Left lung (tissue), 14 donors: ENCODE measurements at places on chromosomes 2 and 18. TPM values are rescaled to one million over a fixed set of nuclear protein-coding genes. Genes with fewer than 3 reads are reported as not detected.

GRCh38 chr18:50092245-50092805, 102.6 kb downstream of the MYO5B start:
- no peaks in the 10 kb centered on the region for H3K36me3 ChIP-seq
- no peak for DNase-seq
- no peak overlapping the region for H3K4me3 ChIP-seq
- H3K27me3 ChIP-seq: peaks cover 5% of the 10 kb centered on the region

DNA sequence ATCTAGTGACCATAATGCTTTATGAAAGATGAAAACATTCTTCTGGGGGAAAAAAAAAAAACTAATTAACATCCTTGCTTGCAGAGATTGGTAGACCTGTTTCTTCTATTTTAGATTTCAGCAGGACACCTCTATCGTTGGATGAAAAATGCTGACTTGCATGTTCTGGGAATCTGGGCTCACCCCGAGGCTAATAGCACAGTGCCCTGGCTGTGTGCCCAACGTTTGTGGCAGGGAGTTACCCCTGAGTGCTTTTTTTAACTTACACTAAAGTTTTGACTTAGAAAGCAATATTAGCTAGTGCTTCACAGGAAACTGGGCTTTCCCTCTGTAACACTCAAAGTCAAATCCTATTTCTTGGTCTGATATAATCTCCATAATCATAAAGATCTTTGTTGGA, 233.2 kb downstream of the SLC8A1 start:
- H3K4me1 ChIP-seq: no peaks in the 10 kb centered on the region
- H3K27ac ChIP-seq: no peak overlapping the region
- no peaks in the 10 kb centered on the region for H3K36me3 ChIP-seq
- no peak overlapping the region for H3K4me3 ChIP-seq
- DNase-seq: no peak

- H3K27ac ChIP-seq: no peak overlapping the region
- no peak for DNase-seq
- H3K36me3 ChIP-seq: no peaks in the 10 kb centered on the region
Observed at GRCh38 chr2:145316496-145316895, 796.6 kb upstream of the ZEB2 start.

DNA sequence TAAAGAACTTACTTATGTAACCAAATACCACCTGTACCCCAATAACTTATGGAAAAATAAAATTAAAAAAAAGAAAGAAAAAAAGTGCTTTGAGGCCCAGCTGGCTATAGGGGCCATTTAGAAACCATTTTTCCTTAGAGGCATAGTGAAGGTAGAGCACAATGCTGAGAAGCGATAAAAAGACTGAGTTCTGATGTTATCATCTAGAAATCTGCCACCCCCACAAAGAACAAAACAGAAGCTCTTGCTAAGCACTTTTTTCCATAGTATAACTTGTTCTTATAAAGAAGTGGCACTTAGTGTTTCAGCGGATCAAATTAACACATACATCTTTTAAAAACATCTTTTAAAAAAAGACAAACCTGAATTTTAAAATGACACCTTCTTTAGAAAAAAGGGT, 51.4 kb downstream of the ICOS start:
- DNase-seq: no peak
- H3K36me3 ChIP-seq: no peaks in the 10 kb centered on the region
- H3K4me1 ChIP-seq: peaks cover 15% of the 10 kb centered on the region
- H3K27ac ChIP-seq: no peak overlapping the region
- H3K4me3 ChIP-seq: no peak overlapping the region

- DNase-seq: no peak
- H3K27ac ChIP-seq: no peak overlapping the region
- no peaks in the 10 kb centered on the region for H3K36me3 ChIP-seq
Observed at GRCh38 chr18:8847066-8847755, 141.9 kb downstream of the MTCL1 start.

GRCh38 chr2:120866071-120866470, 130.4 kb downstream of the GLI2 start:
- no peaks in the 10 kb centered on the region for H3K36me3 ChIP-seq
- DNase-seq: no peak
- H3K27ac ChIP-seq: no peak overlapping the region
- no peak overlapping the region for H3K4me3 ChIP-seq
- peaks cover 8% of the 10 kb centered on the region for H3K4me1 ChIP-seq

DNA sequence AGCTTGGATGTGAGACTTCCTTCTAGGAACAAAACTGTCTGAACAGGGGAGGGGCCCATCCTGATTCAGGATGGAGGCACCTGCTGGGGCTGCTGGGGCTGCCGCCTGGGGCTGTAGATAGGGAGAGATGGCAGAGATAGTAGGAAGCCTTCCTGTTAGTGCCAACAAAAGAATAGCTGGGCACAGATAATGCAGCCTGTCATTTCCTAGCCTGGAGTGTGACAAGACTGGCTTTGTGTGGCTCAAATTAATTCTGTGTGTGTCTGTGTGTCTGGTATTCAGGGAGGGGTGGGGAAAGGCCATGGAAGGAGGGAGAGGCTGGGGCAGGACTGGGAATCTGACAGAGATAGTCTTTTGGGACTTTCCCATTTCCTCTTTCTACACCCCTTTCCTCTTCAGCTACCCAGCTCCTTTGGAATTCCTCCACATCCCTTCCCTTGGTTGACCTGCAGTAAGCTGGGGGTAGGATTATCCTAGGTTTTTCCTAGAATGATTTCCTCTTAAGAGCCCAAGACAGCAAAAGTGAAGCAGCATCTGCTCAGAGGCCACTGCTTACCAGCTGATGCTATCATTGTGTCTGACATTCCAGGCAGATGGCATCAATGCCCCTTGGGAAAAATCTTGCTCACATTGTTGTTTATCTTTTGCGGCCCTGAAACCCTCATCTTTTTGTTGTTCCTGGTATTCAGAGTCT, 144.9 kb upstream of the LHCGR start:
- no peak overlapping the region for H3K27ac ChIP-seq
- H3K4me3 ChIP-seq: no peak overlapping the region
- H3K36me3 ChIP-seq: no peaks in the 10 kb centered on the region
- no peaks in the 10 kb centered on the region for H3K27me3 ChIP-seq

DNA sequence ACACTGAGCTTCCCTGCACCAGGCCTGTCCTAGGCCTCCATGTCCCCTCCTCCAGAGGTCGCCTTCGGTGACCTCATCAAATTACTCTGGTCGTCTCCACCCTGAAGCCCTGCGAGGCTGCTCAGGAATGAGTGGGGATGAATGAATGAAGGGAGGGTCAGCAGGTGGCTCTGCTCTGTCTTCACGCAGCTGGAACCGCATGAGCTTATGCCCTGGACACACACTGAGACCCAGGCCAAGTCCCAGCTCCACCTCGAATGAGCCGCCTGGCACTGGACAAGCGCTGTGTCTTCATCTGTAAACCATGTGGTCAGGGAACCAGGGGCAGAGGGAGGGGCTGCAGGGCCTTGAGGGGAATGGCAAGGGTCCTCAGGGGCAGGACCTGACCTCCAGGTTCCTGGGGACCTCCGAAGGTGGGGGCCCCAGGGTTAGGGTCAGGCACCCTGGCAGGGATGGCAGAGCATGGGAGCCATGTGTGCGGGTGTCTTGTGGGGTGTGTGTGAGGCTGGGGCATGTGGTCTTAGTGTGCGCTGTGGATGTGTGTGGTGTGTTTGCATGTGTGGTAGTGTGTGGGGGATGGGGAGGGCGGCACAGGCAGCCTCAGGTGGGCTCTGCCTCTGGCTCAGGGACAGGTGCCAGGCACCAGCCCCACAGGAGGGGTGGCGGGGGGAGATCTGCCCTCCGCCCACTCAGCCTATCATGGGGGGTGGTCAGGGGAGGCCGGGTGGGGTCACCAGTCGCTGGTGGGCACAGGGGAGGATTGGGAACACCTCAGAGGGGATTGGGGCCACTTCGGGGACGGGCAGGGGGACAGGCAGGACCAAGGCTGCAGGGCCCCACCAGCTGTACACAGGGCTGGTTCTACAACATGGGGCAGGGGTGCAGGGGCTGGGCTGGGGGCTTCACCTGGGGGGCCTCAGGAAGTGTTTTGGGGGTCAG, 13.9 kb downstream of the ODC1 start:
- H3K36me3 ChIP-seq: peaks cover 5% of the 10 kb centered on the region
- DNase-seq: no peak
- no peak overlapping the region for H3K4me3 ChIP-seq
- peaks cover 7% of the 10 kb centered on the region for H3K4me1 ChIP-seq

DNA sequence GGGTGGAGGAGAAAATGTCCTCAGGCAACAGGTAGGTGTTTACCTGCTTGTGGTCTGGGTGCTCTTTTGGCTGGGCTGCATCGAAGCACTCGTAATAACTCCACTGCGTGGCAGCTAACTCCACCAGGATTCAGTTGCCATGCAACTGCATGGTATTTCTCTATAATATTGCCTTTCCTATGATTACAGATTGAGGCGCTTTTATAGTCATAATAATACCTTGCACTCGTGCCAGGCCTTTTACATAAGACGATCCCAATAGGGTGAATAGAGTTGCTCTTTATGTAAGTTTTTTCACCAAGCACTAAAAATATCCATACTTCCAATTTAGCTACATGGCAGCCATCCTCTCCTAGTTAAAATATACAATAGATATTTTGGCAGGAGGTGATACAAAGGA, 19.7 kb upstream of the NYAP2 start:
- H3K27me3 ChIP-seq: no peaks in the 10 kb centered on the region
- no peaks in the 10 kb centered on the region for H3K36me3 ChIP-seq
- H3K4me1 ChIP-seq: no peaks in the 10 kb centered on the region
- no peak overlapping the region for H3K27ac ChIP-seq

- DNase-seq: no peak
- H3K4me1 ChIP-seq: peaks cover 20% of the 10 kb centered on the region
- no peak overlapping the region for H3K27ac ChIP-seq
- H3K4me3 ChIP-seq: no peak overlapping the region
Observed at GRCh38 chr2:64491426-64491825, 32.7 kb upstream of the AFTPH start.

GRCh38 chr2:177547122-177547521, 154.5 kb downstream of the AGPS start:
- no peak overlapping the region for H3K4me3 ChIP-seq
- peaks cover 3% of the 10 kb centered on the region for H3K4me1 ChIP-seq
- no peak for DNase-seq
- no peaks in the 10 kb centered on the region for H3K36me3 ChIP-seq
- no peak overlapping the region for H3K27ac ChIP-seq

- no peak overlapping the region for H3K27ac ChIP-seq
- H3K36me3 ChIP-seq: no peaks in the 10 kb centered on the region
- no peak for DNase-seq
- no peaks in the 10 kb centered on the region for H3K4me1 ChIP-seq
- no peak overlapping the region for H3K4me3 ChIP-seq
Observed at GRCh38 chr2:54279385-54279784, 23.4 kb upstream of the TSPYL6 start.

The MOGAT1 gene
- not detected for total RNA-seq

The CRACDL gene
- total RNA-seq: 14.1 TPM
